Type B pancreatic cell (in vitro differentiated cells): ENCODE measurements at places on chromosomes 5 and 9. TPM values are rescaled to one million over a fixed set of nuclear protein-coding genes. Genes with fewer than 3 reads are reported as not detected.

GRCh38 chr5:141547921-141548320 is 59.0 kb downstream of the PCDHGC5 start:
- no peak for DNase-seq

- DNase-seq, result no peak
Measured at GRCh38 chr5:124111886-124112285, 599.9 kb downstream of the CSNK1G3 start.

DNA sequence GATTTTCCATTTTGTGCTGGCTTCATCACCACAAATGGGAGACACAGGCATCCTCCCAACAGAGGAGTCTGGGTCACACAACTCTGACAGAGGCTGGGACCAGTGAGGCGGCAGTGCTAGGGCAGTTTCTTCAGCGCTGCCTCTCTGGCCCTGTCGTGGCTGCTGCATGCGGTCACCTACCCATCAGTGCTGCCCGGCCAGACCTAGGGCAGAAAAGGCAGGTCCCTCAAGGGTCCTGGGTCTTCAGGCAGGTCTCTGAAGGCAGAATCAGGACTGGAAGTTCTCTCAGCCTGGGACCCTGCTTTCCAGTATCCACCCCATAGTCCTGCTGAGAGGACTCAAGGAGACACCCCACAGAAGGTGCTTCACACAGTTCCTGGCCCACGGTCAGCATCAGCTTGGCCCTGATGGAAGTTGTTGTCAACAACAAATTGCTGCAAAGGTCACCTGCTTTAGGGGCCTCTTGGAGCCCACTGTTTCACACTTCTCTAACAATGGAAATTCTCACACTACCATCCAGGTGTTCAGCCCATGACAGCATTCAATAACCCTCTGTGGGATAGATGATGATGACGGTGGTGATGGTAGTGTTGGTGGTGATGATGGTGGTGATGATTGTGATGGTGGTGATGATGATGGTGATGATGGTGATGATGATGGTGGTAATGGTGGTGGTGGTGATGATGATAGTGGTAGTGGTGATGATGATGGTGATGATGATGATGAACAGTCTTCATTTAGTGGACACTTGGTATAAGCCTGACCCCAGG is 146.4 kb upstream of the PPP1R26 start:
- peak; percentile 58 for DNase-seq

- DNase-seq, result no peak
Measured at GRCh38 chr9:70080481-70081119, 37.0 kb downstream of the MAMDC2 start.

DNA sequence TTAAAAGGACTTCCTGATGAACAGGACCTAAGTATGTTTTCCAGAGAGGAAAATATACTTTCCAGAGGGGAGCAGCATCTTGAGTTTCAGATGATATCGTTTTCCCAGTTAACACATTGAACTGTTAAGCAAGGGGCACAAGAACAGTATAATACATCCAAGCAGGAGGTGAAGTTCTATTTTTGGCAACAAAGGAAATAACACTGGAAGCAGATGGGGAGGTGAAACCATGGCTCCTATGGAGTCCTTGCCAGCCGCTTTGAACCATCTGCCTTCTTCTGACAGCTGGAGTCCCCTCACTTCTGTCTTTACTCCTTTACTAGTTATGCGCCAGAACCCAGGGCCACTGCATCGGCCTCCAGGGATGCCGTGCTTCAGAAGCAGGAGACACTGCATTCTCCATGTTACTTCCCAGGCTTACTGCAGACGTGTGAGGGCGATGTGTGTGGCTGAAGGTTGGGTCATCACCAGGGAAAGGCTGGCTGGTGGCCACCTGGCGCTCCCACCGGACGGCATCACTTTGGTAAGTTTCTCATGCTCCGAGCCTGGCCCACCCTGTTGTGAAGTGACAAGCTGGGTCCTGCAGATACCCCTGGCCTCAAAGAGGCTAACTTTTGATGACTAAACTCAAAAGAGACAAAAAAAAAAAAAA is 77.8 kb downstream of the TTLL11 start:
- DNase-seq, result peak; percentile 51

DNA sequence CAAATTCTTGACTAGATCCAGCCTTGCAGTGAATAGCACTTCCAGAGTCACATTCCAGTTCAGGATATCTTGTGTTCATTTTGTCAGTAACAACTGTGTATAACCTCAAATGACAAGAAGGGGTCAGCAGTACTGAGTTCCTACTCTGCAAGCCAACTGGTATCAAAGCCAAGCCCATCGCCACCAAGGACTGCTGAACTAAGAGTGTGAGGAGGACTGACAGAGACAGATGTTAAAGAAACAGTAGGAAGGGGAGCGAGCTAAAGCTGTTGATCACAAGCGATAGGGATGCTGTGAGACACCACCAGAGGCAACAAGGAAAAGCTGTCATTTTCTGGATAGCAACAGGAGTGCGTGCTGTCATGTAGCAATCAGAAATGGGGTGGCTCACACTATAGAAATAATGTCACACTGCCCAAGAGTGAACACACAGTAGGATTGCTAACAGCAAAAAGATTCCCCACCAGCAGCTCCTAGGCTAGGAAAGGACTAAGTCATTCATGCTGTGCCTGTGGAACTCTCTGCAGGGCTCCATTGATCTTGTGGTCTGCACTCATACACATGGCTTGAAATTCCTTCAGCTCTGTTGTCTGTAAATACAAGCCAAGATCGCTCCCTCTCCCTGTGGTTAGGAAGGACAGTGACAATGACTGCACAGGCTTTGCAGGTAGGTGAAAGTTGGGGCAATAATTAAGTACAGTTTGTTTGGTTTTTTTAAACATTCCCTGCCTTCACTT is 658.6 kb downstream of the NR2F1-AS1 start:
- no peak for DNase-seq

DNA sequence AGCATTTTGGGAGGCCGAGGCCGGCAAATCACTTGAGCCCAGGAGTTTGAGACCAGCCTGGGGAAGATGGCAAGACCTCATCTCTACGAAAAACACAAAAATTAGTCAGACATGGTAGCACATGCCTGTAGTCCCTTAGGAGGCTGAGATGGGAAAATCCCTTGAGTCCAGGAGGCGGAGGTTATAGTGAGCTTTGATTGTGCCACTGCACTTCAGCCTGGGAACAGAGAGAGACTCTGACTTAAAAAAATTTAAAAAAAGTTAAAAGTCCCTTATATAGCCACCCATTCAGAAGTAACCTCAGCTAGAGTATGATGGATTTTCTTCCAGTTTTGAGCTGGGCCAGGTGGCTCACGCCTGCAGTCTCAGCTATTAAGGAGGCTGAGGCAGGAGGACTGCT is 72.4 kb downstream of the UGCG start:
- no peak for DNase-seq

- no peak for DNase-seq
Measured at GRCh38 chr5:103207653-103208052, 50.9 kb upstream of the MACIR start.

DNA sequence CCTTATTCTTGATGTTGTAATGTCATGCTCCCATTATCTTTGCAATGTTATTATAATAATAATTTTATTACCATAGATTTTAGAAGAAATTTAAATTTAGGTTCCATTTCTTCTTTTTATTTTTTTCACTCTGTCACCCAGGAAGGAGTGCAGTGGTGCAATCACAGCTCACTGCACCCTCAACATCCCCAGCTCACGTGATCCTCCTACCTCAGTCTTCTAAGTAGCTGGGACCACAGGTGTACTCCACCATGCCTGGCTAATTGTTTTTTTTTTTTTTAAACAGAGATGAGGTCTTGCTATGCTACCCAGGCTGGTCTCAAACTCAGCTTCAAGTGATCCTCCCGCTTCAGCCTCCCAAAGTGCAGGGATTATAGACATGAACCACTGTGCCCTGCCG is 11.9 kb downstream of the ZFR start:
- no peak for DNase-seq

GRCh38 chr5:10896016-10896415 is 135.0 kb upstream of the DAP start:
- DNase-seq, result no peak

DNA sequence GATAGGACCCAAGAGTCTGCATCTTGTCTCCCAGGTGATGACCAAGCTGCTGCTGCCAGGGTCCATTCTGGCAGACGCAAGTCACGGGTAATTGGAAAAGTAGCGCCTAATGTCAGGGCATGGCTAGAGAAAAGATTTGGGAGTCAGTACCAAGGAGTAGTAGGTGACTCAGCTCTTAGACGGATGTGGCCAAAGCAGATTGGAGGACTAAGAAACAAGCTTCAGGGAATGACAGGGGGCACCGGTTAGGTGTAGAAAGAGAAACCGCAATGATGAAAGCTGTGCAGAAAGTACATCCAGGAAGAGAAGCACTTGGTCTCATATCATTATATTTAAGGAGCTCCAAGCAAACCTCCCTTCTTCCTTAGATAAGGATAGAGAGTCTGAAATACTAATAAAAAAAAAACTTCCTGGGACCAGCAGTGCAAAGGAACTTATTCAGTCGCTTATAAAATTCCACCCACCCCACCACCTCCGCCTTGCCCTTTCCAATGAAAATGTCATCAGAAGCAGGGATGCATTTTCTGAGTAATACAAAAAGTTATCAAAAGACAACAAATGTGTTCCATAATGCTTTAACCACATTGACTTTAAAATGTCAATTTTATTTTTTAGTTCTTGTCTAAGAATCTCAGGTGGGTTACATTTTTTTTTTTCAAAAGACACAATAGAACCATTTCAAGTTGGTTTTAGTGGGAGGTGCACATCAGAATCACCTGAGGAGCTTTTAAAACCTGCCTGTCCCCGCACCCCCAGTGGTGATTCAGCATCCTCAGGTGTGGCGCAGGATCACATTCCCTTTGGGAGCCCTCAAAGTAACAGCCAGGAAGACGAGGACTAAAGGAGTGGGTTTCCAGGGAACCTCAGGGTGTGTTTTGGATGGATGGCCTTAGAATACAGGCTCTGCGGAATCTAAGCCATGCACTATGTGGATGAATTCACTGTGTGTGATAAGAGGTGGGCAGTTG is 31.2 kb downstream of the PTPN3 start:
- DNase-seq, result no peak

- peak; percentile 74 for DNase-seq
Measured at GRCh38 chr9:100714372-100715099, 136.7 kb downstream of the CAVIN4 start.

DNA sequence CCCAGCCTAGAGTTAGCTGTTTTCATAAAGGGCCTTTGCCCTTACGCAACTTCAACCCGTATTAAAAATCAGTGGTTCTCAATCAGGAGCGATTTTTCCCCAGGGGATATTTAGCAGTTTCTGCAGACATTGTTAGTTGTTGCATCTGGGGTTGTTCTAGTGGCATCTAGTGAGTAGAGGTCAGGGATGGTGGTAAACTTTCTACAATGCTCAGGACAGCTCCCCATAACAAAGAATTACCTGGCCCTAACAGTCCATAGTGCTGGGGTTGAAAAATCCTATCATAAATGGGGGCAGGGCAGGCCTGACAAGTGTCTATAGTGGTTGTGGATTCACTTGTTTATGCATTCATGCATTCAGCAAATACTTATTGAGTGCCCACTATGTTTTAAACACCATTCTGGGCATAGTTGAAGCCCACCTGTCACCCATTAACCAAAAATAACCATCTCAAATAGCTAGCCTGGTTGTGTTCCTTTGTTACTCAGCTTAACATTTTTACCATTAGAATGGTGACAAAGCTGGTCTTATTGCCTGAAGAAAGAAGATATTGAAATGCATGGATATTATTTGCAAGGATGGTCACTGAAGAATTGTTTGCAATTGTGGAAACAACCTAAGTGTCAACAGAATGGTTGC is 15.9 kb upstream of the FGF1 start:
- no peak for DNase-seq

DNA sequence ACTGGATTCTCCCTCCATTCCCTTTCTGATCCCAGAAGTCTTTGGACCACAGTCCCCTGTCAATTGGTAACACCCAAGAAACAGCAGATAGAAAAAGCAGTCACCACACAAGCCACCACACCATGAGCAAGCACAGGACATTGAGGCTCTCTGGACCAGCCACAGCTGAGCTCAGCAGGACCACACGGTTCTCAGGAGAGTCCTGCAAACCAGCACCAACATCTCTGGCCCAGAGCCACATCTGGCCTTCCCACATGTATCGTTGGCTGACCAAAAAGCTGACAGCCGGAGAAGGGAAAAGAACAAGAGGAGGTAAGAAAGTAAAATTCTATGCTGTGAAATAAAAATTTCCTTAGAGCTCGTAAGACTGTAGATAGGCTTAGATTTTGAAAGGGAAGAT is 56.7 kb downstream of the KLHL3 start:
- no peak for DNase-seq

DNA sequence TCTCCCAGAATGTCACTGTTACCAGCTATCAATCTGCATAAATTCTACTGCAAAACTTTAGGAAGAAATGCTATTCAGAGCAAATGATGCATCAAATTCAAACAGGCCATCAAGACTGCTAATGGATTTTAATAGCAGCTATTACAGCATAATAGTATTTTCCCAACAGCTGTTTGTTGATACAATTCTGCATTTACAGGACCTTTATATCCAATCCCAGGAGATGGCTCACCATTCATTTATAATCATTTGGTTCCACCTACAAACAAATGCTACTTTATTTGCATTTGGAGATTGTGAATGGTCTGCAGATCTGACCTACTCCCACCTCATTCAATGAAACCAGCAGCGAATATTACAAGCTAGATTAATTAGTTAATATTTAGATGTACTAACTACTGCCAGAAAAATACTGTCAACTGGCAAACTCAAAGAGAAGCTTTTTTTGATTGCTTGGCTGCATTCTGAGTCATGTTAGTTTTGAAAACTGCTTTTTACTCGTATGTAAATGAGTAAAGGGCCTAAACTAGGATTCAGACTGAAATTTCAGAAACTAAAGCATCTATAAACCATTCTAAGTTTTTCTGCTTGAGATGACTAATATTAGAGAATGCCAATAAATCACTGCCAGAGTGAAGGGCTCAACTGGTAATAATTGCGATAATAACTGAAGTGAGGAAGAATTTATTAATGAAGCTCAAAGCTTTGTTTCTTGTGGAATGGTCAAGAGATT is 7.1 kb upstream of the PCA3 start:
- DNase-seq, result no peak

- no peak for DNase-seq
Measured at GRCh38 chr5:24923400-24923799, 278.6 kb upstream of the CDH10 start.

Gene TRPM3
- 1.6 and 17.0 TPM in 2 replicates for total RNA-seq

Gene POU4F3
- 0.19 TPM in 1 of 2 replicates, not detected in the other for total RNA-seq

Gene PPP1R26
- 22.7 and 24.2 TPM in 2 replicates for total RNA-seq

Gene TYRP1
- 86.2 TPM in 1 of 2 replicates, not detected in the other for total RNA-seq

Gene SLC6A7
- total RNA-seq, result 0.10 and 0.38 TPM in 2 replicates

Gene OBP2B
- total RNA-seq, result not detected in 2 replicates
